Cardiac muscle cell (in vitro differentiated cells and primary cell): ENCODE measurements at places on chromosomes 3 and 15. TPM values are rescaled to one million over a fixed set of nuclear protein-coding genes. Genes with fewer than 3 reads are reported as not detected.

The SOX14 gene
- not detected in 2 replicates for total RNA-seq

GRCh38 chr3:89740881-89741177 lies 633.4 kb downstream of the EPHA3 start:
- no peaks in the 10 kb centered on the region for H3K36me3 ChIP-seq
- H3K4me3 ChIP-seq, result no peak overlapping the region
- no peaks in the 10 kb centered on the region for H3K4me1 ChIP-seq
- no peak overlapping the region for H3K27ac ChIP-seq
- no peak for DNase-seq
- H3K27me3 ChIP-seq, result no peaks in the 10 kb centered on the region

DNA sequence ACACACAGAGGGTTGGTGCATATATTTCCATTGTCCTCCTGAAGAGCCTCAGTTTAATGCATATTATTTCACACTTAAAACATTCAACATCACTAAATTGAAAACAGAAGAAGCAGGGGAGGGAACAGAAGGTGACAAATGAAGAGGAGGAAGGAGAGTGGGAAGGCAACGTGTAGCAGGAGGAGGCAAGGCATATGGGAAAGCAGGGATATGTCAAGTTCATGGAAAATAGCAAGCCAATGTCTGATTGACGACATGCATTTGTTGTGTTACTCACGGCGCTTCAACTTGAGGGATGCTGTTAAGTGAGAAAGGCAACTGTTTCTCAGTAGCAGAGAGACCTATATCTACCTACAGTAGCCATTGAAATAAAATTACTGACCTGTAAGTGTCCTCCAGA lies 154.5 kb downstream of the NSUN3 start:
- no peaks in the 10 kb centered on the region for H3K27me3 ChIP-seq
- no peaks in the 10 kb centered on the region for H3K4me1 ChIP-seq

DNA sequence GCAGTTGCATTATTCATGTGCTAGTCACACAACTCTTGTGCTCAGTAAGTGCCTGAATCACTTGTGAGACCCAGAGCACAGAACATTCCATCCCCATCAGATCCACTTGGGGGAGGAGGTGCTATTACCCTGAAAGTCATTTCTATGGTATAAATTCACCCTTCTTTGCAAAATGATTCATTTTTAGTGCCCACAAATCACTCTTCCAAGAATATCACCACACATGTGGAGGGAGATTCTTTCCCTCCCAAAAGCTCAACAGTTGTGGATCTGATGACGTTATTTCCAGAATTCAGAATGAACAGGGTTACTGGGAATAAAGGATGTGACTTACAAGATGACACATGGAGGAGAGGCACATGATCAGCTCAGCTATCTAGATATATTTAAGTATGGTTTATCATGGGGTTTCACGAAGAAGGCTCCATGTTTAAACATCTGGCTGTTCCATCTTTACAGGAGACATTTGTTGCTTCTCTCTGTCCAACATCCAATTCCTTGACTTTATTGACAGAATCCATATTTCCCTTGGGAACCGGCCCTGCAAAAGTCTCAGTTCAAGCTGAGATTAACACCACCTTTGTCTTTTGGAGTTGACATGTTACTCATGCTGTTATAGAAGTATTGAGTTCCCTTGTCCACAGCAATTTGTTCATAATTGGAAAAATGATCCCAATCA lies 214.2 kb upstream of the PROK2 start:
- no peak overlapping the region for H3K4me3 ChIP-seq
- no peaks in the 10 kb centered on the region for H3K36me3 ChIP-seq
- no peaks in the 10 kb centered on the region for H3K27me3 ChIP-seq
- peak; percentile 52 for DNase-seq

DNA sequence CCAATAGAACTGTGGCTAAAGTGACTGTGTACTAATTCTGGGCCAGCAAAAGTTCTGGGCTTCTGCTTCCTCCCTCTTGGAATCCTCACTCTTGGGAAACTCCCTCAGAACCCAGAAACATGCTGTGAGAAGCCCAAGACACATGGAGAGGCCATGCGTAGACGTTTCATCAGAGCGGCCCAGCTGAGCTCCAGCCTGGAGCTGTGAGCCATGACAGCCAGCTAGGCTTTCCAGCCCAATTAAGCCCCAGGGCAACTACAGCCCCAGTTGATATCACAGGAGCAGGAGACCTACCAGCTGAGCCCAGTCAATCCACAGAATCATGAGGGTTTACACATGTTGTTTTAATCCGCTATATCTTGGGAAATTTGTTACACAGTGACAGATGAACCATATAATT lies 43.6 kb upstream of the CNOT10 start:
- DNase-seq, result peak; percentile 18
- H3K36me3 ChIP-seq, result no peaks in the 10 kb centered on the region
- no peak overlapping the region for H3K4me3 ChIP-seq
- H3K27ac ChIP-seq, result no peak overlapping the region

DNA sequence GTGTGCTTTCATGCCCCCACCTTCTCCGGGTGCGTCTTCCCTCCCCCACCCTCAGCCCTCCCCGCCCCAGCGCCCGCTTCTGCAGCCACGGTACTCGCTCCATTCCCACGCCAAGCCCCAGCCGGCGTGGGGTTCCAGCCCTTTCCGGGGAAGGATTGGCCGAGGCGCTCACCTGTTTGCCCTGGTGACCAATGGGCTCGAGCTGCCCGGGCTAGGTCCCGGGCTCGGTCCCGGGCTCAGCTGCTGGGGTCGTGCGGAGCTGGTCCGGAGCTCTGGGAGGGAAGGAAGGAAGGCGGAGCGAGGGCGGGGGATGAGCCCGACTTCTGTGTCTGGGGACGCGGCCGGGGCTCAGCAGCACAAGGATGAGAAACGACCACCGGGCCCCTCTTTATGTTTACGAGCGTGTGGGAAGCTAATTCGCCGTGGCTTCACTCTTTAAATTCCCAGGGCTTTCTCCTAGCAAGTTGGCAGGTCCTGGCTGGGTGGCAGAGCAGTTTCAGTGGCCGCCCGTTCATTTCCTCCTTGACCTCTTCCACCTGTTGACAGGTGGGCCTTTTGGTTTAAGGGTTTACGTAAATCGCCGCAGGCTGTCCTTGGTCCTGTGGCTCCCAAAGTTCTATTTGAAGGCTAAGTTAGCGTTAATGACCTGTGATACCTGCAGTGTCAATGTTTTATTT lies at the start of gene IGSF10:
Gene IGSF10, minus strand, starts transcription at position 288 of the 677 bp plus-strand sequence. CDS start 2,352 bp downstream, outside the sequence.
- H3K27me3 ChIP-seq, result peaks cover 44% of the 10 kb centered on the region
- H3K4me1 ChIP-seq, result no peaks in the 10 kb centered on the region
- H3K4me3 ChIP-seq, result peak within 1 kb of the TSS; percentile 31
- H3K27ac ChIP-seq, result no peak within 1 kb of the TSS
- no peaks in the 10 kb centered on the region for H3K36me3 ChIP-seq
- DNase-seq, result peak; percentile 38

The AHSG gene
- not detected in 2 replicates for total RNA-seq

- H3K4me3 ChIP-seq, result no peak overlapping the region
- no peak overlapping the region for H3K27ac ChIP-seq
- peaks cover 7% of the 10 kb centered on the region for H3K4me1 ChIP-seq
- no peak for DNase-seq
- H3K36me3 ChIP-seq, result no peaks in the 10 kb centered on the region
These were observed 26.7 kb upstream of the CCDC80 start for GRCh38 chr3:112667599-112667998.

- H3K27ac ChIP-seq, result no peak overlapping the region
- DNase-seq, result no peak
- H3K27me3 ChIP-seq, result peaks cover 93% of the 10 kb centered on the region
- H3K4me1 ChIP-seq, result peaks cover under 1% of the 10 kb centered on the region
These were observed 59.6 kb upstream of the SKOR1 start for GRCh38 chr15:67765701-67766100.

The IL5RA gene
- 0.07 TPM in 1 of 2 replicates, not detected in the other for total RNA-seq

- H3K36me3 ChIP-seq, result no peaks in the 10 kb centered on the region
- no peak overlapping the region for H3K4me3 ChIP-seq
- H3K27me3 ChIP-seq, result no peaks in the 10 kb centered on the region
- H3K4me1 ChIP-seq, result no peaks in the 10 kb centered on the region
- no peak for DNase-seq
These were observed 6.7 kb upstream of the STIMATE start for GRCh38 chr3:52904000-52904399.

DNA sequence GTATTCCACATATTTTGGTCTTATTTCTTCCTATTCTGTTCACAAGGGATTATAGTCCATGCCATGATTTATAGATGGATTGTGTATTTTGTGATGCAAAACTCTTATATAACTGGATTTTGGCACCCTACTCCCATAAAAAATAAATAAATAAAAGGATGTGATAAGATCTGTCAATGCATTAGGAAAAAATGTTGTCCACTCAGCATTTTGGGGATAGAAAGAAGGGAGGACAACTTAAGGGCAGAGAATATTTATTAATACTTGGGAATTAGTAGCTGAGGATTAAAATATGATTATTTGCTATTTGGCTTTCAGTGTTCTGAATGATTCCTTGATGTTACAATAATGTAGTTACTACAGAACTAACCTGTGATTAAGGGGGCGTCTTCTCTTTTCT lies 682.6 kb downstream of the ZBBX start:
- H3K27ac ChIP-seq, result no peak overlapping the region
- no peaks in the 10 kb centered on the region for H3K27me3 ChIP-seq
- no peaks in the 10 kb centered on the region for H3K36me3 ChIP-seq

DNA sequence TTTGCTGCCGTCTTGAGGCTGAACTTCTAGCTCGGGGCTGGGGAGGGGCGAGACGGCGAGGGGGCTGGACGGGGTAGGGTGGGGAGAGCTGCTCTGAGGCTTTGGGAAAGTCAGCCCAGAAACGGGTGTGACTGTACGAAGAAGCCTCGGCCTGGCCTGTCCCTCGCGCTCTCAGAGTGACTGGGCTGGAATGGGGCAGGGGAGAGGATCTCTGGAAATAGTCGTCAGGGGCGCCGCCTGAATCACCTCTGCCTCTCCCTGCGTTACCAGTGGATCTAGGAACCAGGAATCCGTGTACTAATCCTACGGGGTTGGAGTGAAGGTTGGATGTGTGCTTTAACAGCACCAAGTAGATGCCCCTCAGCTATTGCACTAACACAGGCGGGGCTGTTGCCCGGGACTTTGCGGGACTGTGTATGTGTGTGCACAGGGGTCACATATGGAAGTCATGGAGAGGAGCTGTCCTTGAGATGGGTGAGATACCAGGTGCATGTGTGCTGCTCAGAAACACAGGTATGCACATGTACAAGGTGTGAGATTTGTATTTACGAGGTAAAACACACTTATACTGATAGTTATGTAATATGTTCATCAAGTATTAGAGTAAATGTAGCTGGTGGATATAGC lies 591 bp downstream of the FOXL2NB start:
- H3K27ac ChIP-seq, result no peak overlapping the region
- peaks cover 11% of the 10 kb centered on the region for H3K4me1 ChIP-seq
- no peaks in the 10 kb centered on the region for H3K36me3 ChIP-seq
- peaks cover 100% of the 10 kb centered on the region for H3K27me3 ChIP-seq

GRCh38 chr15:25931851-25932250 lies 68.7 kb upstream of the ATP10A start:
- H3K36me3 ChIP-seq, result no peaks in the 10 kb centered on the region
- DNase-seq, result no peak
- no peak overlapping the region for H3K27ac ChIP-seq
- H3K4me1 ChIP-seq, result no peaks in the 10 kb centered on the region
- H3K27me3 ChIP-seq, result no peaks in the 10 kb centered on the region

- peaks cover 7% of the 10 kb centered on the region for H3K4me1 ChIP-seq
- no peaks in the 10 kb centered on the region for H3K36me3 ChIP-seq
- H3K4me3 ChIP-seq, result no peak overlapping the region
- H3K27ac ChIP-seq, result no peak overlapping the region
These were observed 33.5 kb downstream of the EBLN2 start for GRCh38 chr3:73094951-73095350.

GRCh38 chr3:71710906-71711494 lies 14.2 kb downstream of the EIF4E3 start:
- H3K36me3 ChIP-seq, result no peaks in the 10 kb centered on the region
- H3K4me3 ChIP-seq, result no peak overlapping the region
- peak; percentile 72 for DNase-seq
- no peak overlapping the region for H3K27ac ChIP-seq
- H3K27me3 ChIP-seq, result no peaks in the 10 kb centered on the region
- H3K4me1 ChIP-seq, result no peaks in the 10 kb centered on the region

DNA sequence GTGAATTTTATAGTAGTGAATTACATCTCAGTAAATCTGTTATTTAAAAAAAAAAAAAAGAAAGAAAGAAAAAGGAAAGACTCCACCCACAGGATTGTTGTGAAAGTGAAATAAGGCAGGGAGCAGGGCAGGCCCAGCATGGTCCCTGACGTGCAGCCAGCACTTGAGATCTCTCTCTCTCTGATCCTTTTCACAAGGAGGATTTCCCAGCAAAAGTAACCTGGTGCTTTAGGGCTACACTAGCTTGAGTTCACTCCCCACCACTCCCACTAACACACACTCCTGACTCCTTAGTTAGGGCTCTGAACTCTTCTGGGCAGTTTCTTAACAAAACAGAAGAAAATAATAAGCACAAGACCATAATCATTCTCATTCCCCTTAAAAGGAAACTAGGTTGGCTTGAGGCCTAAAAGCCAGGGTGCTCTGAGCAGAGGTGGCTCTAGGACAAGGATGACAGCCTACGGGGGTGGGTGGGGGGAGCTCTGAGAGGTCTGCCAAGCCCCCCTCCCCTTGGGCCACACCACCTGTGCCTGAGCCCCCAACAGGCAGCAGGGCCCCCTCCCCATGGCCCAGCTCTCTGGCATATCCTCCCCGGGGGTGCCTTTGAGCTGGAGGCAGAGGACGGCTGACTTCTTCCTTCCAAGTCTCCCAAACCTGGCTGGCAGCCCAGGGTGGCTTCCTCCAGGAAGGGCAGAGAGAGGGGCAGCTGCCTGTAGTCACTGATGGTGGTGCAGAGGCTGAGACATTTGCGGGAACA lies 856 bp downstream of the TMEM40 start:
- peak; percentile 81 for DNase-seq
- H3K4me3 ChIP-seq, result no peak overlapping the region
- peak overlapping the region; percentile 92 for H3K27ac ChIP-seq
- H3K36me3 ChIP-seq, result no peaks in the 10 kb centered on the region
- peaks cover 38% of the 10 kb centered on the region for H3K4me1 ChIP-seq

- H3K36me3 ChIP-seq, result no peaks in the 10 kb centered on the region
- no peak overlapping the region for H3K4me3 ChIP-seq
- peak; percentile 52 for DNase-seq
- H3K27me3 ChIP-seq, result peaks cover 83% of the 10 kb centered on the region
These were observed 9.1 kb upstream of the RASGRF1 start for GRCh38 chr15:79099692-79100091.

DNA sequence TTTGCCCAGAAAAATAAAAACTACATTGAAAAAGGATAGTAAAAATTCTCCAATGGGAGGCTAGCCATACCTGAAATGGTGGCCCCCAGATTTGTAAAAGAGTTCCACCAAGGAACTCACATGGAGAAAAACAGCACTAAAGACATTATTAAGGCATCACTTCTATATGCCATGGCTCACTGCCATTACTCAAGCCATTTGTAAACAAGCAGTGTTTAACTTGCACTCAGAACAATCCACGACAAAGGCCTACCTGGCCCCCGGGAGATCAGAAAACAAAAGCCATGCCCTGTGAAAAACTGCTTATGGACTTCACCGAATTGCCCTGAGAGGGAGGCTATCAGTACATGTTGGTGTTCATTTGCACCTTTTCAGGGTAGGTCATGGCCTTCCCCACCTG lies 19.6 kb downstream of the CCR8 start:
- H3K4me3 ChIP-seq, result no peak overlapping the region
- H3K27ac ChIP-seq, result no peak overlapping the region
- no peaks in the 10 kb centered on the region for H3K4me1 ChIP-seq
- no peak for DNase-seq
- H3K27me3 ChIP-seq, result no peaks in the 10 kb centered on the region
- no peaks in the 10 kb centered on the region for H3K36me3 ChIP-seq

The AP3B2 gene
- 3.0 TPM in 2 replicates for total RNA-seq

The KY gene
- 0.46 and 1.2 TPM in 2 replicates for total RNA-seq
